ENCODE measurements at places on chromosomes 5 and 9.

DNA sequence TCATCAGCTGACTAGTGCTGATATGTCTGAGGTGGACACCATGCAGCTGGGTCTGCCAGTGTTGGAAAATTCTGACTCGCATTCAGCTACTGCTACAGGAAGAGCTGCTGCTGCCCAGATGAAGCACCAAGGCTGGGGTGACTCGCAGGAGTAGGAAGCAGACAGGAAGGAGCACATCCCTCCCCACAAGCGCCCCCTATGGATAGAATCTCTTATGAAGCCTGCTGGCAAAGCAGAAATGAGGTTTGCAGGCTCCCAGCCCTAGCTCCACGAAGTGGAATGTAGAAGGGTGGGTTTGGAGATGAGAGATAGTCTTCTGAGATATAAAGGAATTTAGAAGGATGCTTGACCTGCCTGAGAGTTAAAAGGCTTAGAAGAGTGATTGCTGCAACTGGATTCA lies 443.0 kb downstream of the ACTL7B start:
- DNase-seq, result peak; percentile 20

GRCh38 chr5:115423051-115423450 lies 121.5 kb downstream of the FEM1C start:
- no peak for DNase-seq

DNA sequence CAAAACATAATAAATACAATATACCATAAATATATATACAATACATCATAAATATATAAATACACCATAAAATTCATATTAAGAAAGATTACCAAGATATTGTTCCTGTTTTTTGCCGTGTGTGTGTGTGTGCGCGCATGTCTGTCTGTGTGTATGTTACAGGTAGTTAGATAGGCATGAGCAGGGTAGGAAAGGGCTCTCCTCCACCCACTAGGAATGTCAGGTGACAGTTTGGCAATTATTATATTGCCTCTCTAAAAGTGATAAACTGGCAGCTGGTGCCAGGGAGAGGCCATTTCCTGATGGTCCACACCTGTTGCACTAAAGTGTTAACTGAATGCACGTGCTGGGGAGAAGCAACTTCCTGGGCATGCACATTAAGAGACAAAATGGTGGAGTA lies 232.8 kb downstream of the ADAMTS6 start:
- no peak for DNase-seq

DNA sequence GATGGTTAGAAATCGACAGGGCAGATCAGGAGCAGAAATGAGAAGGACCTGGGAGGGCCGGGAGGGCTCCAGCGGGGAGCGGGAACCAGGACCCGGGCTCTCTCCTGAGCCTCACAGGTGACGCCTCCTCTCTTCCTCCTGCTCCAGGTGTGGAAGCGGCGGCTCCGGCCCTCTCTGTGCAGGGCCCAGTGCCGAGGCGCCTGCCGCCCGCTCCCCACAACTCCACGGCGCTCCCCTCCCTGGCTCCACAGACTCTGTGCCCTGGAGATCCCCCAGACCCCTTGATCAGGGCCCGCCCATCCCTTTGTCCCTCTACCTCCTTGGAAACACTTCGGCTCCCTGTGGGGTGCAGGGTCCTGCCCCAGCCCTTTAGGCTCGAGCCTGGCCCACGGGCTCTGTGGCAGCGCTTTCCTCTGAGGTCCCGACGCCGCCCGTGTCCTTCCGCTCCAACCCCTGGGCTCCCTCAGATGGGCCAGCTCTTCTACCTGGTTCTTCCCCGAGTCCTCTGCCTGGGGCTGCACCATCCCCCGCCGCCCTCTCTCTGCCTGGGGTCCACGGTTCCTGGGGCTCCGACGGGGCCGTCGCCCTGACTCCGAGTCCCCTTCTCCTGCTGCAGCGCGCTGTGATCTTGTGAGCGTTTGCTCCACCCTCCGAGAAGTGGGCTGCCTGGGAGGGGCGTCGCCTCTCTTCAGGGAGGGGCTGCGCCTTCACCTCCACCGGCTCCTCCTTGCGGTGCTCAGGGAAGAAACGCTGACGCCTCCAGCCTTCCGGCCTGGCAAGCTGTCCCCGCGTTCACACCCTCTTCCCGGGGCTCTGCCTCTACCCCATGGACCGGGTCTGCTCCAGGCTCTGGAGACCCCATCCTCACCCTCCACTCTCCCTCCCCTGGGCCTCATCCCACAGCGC lies 22.4 kb upstream of the SLC6A3 start:
- no peak for DNase-seq

- DNase-seq, result no peak
These were observed 30.5 kb downstream of the JAKMIP2 start for GRCh38 chr5:147752033-147752432.

GRCh38 chr5:149748471-149749094 lies 18.5 kb downstream of the PPARGC1B start:
- DNase-seq, result no peak

DNA sequence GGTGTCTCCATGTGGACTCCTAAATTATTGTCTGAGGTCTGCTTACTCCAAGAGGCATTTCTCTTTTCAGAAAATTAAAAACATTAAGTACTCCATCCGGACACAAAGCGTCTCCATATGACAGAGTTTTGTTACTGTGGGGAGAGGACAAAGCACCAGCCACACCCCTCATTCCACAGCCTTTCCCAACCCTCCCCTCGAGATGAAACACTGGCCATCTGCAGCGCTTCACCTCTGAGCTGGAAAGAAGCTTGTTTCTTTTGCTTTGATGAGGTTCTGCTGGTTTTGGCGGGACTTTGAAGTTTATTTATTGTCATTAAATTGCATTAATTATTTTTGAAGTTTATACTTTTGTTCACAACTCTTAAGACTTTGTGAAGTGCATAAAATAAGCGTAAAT lies 27.6 kb upstream of the NKD2 start:
- peak; percentile 23 for DNase-seq

DNA sequence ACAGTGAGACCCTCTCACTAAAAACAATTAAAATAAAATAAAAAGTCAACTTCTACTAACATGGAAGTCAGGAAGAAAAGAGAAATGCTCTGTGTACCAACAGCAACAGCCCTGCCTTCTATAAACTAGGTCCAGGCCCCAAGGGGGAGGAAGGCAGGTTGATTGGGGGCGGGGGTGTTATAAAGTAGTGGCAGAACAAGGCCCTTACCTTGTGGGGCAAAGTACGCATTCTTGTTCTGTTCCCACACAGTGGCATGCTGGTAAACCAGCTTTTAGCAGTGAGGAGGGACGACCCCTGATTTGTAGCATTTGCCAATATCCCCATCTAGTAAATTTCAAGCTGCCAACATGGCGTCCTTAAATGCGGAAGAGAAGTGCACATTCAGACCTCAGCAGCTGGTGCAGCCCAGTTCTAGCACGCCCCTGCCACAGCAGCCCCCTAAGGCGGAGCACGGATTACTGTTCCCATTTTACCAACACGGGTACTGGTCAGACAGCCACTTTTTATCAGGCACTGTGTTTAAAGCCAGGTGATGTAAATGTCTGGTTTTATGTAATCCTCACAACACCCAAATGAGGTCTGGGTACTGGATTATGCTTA lies 69.5 kb downstream of the GTF3C4 start:
- DNase-seq, result no peak

DNA sequence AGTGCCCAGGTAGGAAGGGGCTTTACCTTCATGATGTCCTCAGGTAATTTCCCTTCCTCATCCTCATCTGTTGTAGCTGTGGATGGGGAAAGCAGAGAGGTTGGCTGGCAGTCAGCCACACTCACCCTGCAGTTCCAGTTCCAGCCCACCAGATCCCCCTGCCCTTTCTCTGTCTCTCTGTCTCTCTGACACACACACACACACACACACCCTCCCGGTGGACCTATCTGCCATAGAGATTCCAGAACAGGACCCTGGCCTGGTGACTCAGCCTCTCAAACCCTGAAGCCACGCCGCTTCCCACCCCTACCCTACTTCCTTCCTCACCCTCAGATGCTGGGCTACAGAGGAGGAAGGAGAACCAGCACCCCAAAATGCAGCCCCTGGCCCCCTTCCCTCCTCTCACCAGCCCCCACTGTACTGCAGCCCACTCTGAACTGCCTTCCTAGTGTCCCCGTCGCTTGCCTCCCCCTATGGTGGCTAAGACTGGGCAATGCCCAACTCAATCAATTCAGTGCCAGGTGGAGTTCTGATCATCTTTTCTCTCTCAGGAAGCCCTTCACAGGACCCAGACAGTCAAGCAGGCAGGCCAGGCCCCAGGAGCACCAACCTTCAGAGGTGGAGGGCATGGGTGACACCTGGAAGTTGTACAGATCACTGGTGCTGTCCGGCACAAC lies 4.8 kb downstream of the IRF1 start:
- DNase-seq, result no peak

DNA sequence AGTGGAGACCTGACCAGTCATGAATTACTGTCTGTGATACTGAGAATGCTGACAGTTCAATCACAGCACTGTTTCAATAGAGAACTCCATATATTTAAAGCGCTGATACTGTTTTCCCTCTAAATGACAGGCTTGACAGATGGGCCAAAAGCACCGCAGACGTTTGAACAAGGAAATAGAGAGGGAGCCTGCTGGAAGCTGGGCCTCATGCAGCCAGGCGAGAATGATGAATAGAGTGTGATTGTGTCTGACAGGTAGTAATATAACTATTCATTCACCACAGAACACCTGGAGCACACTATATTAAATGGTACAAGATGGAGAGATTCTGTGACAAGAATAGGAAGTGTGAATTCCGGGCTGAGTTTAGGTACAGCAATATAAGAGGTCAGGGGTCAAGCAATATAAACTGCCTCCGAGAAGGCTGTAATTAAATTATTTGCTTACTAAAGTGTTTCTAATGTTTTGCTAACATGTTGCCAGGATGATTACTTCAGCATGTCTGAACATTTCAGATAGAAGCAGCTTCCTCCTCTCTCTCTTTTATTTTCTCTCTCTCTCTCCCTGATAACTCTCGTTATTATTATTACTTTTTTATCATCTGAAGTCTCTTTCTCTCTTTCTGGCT lies 297.7 kb downstream of the CSNK1G3 start:
- DNase-seq, result no peak

DNA sequence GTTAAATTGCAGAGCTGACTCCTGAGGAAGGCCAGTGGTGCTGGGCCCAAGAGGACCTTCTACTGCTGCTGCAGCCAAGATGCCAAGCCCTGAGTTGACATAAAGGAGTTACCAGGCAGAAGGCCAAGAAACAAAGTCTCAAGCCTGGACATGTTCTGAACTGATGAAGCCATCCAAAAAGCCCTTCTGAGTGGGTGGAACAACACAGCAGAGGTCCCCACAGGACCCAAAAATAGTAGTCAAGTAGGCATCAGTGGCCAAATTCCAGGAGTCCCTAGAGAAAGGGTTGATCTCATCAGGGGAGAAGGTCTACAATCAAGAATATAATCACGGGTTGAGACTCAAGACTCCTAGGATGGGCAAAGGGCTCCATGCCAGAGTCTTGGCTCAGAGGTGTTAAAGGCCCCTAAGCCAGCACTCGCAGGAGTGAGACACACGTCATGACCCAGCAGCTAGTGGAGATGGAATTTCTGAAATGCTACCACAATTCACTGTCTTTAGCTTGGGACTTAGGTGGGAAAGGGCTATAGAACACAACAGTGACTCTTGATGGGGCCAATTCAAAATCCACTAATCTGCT lies 119.7 kb downstream of the FANCC start:
- DNase-seq, result peak; percentile 82

DNA sequence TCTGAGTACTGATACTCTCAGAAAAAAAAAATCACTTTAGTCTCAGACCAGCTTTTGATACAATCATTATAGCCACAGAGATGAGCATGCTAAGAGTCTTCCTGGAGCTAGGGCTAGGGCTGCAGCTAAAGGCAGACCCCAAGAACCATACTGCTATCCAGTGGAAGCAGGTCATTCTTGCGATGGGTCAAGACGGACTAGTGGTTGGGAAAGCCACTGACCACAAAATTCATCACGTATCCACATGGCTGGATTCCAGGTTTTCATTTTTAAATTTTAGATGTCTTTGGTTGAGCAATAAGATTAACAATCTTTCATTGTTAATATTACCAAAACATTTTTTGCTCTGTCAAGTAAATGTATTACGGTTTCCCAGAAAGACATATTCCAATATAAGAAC lies 598.1 kb downstream of the DNAH5 start:
- no peak for DNase-seq

DNA sequence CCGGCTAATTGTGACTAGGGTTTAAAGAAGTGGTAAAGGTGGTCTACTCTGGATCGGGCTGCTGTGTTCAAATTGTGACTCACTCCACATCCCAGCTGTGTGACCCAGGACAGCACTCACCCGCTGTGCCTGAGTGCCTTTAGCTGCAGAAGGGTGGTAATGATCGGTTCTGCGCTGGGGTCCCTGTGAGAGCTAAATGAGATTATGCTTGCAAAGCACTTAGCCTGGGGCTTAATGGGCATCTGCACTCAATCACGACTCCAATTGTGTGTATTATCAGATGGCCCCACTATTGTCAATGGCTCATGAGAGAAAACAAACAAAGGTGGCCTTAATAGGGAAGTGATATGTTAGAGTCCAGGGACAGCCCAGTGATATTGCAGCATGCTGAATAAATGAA lies 25.1 kb upstream of the TBC1D2 start:
- DNase-seq, result no peak

- DNase-seq, result peak; percentile 27
These were observed 35.3 kb upstream of the CDKN2AIPNL start for GRCh38 chr5:134446938-134447337.

DNA sequence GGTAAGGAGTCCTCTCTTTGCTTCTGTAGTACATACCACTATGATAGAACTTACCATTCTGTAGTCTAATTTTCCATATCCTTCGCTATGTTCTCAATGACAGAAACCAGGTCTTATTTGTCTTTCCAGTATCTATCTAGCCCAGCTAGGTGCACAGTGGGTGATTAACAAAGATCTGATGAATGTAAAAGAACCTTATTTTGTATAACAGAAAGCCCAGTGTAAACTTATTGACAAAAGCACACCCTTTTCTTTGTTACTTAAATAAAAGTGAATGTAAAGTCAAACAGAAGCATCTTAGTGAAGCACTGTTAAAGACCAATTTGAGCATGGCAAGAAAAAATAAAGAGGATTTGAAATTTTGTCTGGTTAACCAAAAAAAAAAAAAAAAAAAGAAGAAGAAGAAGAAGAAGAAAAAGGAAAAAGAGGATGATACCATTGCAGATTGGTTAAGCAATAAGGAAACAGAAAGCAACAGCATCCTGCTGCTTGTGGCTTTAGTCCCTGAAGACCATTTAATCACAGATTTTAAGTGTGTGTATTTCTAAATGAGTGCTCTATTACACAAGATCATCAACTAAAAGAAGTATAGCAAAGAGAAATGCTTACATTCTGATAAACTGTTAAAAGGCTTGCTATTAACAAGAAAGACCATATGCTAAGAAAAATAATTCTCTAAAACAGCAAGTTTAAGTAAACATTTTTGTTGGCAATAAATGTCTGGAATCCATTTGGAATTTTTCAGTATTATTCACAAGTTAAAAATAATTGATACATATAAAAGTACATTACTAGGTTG lies 21.2 kb downstream of the MEGF9 start:
- peak; percentile 73 for DNase-seq

DNA sequence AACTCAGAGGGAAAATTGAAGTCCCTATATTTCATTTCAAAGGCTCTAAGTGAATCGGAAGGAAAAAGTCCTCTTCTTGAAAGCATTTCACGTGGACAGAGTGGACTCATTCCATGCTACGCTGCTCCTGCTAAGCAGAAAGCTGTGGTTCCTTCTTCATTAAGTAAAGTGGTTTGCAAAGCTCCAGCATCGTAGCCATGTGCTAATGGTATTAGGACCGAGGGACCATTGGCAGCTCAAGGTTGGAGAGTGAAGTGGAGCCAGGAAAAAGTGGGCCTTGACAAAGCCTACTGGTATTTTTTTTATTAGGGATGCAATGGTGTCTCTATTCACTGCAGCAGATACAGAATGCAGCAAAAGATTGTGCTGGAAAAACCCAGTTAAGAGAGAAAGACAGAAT lies 16.4 kb upstream of the SEMA4D start:
- DNase-seq, result no peak

GRCh38 chr9:97924386-97924785 lies 2.1 kb upstream of the TRMO start:
- no peak for DNase-seq

Measured in EH (cell line).